Ascending aorta (tissue), 2 donors: ENCODE measurements at places on chromosomes 12 and 14. TPM values are rescaled to one million over a fixed set of nuclear protein-coding genes. Genes with fewer than 3 reads are reported as not detected.
A peak's percentile ranks its signal among the peaks of the same experiment; 100 is the strongest.

The RNASE7 gene
- total RNA-seq: not detected

The POU6F1 gene
- total RNA-seq: 24.7 TPM

The FOXM1 gene
- total RNA-seq: not detected

DNA sequence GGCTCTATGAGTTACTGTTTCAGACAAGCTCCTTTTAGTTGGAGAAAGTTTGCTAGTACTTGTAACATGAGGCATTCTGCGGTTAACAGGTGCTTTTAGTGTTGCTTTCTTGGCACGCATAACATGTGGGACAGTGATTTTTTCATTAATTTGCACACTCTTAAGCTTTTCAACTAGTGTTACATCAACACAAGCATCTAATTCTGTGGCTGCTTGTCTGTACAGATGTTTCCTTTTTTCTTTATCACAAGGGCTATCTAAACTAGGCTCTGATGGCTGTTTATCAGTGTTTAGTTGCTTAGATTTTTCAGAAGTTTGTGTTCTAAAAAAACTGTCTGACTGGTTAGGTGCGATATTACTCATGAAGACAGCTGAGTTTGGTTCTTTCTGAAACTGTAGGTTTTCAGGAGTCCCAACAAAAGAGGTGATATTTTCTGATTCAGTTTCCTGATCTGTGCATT, 120.1 kb downstream of the RALGAPA1 start:
- H3K4me1 ChIP-seq: no peaks in the 10 kb centered on the region
- DNase-seq: no peak
- no peak overlapping the region for H3K4me3 ChIP-seq
- no peaks in the 10 kb centered on the region for H3K27me3 ChIP-seq
- no peak overlapping the region for H3K27ac ChIP-seq

DNA sequence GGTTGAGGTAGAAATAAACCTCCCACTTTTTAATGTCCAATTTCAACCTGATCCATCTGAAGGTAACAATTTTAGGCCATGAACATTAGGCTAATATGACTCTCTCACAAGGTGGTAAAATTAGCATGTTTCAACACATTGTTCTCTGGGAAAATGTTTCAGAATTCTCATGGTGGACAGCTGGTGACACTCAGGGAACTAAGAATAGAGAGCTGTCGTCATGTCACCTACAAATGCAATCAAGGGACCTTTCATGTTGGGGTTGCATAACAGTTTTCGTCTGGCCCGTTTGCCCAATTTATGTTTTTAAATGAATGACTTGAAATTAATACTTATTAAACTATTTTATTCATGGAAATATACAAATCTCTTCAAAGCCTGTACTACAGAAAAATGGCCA, 180.7 kb upstream of the PRICKLE1 start:
- no peaks in the 10 kb centered on the region for H3K36me3 ChIP-seq
- H3K27ac ChIP-seq: no peak overlapping the region
- H3K4me1 ChIP-seq: no peaks in the 10 kb centered on the region
- no peaks in the 10 kb centered on the region for H3K27me3 ChIP-seq

DNA sequence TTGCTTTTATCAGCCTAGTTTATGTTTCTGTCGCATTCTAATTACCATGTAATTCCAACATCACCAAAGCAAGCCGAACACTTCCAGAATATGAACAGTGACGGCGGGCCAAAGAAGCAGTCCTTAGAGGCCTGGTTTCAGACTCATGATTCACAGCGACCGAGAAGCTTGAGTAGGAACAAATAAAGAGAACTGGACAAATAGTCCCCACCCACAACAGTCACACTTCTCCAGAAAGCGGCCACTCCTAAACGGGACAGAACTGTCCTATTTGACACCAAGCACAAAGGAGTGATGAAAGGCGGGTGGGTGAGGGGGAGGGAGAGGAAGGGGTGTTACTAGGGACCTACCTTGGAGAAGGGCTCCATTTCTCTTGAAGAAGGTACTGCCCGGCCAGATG, 136.4 kb downstream of the FOXN3 start:
- H3K4me1 ChIP-seq: peaks cover 19% of the 10 kb centered on the region
- peak; percentile 28 for DNase-seq
- H3K27me3 ChIP-seq: no peaks in the 10 kb centered on the region

GRCh38 chr14:65219353-65219752, 117.0 kb upstream of the MAX start:
- H3K4me3 ChIP-seq: no peak overlapping the region
- H3K4me1 ChIP-seq: no peaks in the 10 kb centered on the region
- DNase-seq: no peak
- no peaks in the 10 kb centered on the region for H3K36me3 ChIP-seq
- H3K27me3 ChIP-seq: no peaks in the 10 kb centered on the region

DNA sequence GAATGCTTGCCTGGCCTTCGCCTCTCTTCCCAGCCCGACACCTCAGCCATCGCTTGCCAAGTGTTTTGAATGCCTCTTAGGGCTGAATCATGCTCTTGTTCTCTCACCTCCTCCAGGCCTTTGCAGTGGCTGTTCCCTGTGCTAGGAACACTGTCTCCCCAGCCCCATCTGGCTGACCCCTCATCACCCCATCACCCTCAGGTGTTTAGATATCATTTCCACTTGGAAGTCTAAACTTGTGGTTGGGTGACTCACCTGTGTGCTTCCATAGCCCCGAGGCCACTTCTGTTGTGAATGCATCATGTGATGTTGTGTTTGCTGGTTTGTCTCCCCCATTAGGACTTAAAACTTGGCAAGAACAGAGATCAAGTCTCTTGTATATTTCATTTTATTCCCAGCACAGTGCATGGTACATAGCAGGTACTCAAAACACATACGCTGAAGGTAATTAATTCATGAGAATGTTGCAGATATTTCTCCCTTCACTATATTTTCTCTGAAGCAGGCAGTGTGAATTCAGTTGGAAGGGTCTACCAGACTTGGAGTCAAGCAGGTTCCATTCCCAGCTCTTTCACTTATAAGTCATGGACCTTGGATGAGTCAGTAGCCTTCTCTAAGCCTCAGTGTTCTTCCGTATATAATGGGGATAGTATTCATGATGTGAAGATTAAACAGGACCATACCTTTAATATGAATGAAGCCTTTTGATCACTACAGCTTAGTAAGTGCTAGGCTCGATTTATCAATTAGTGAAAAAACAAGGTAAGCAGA, 67.8 kb downstream of the HRK start:
- H3K27ac ChIP-seq: no peak overlapping the region
- H3K36me3 ChIP-seq: no peaks in the 10 kb centered on the region
- no peak overlapping the region for H3K4me3 ChIP-seq
- peaks cover 5% of the 10 kb centered on the region for H3K4me1 ChIP-seq
- no peak for DNase-seq

GRCh38 chr12:122123051-122123760, 44.6 kb downstream of the MLXIP start:
- no peaks in the 10 kb centered on the region for H3K27me3 ChIP-seq
- no peak overlapping the region for H3K27ac ChIP-seq
- H3K36me3 ChIP-seq: peaks cover 9% of the 10 kb centered on the region
- no peak overlapping the region for H3K4me3 ChIP-seq

DNA sequence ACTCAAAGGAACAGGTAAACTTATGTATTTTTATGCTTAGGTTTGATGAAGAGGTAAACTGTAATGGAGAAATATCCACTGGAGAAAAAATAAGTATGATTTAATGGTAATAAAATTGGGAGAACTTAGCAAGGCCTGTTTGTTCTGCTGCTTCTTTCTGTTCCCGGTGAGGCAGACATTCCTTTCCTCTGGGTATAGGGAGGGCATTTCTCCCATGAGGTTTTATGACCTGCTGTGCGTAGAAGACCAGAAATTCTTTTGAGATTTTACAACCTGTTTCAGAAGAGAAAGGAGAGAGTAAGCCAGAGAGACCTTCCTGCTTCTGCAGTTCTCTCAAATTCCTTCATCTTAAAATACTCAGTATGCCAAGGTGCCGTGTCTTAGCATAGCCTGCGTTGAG, 139.4 kb upstream of the RMST start:
- no peaks in the 10 kb centered on the region for H3K4me1 ChIP-seq
- H3K27me3 ChIP-seq: no peaks in the 10 kb centered on the region
- no peaks in the 10 kb centered on the region for H3K36me3 ChIP-seq
- no peak overlapping the region for H3K4me3 ChIP-seq

GRCh38 chr12:58169826-58170225, 228.5 kb downstream of the ATP23 start:
- no peak overlapping the region for H3K4me3 ChIP-seq
- no peaks in the 10 kb centered on the region for H3K27me3 ChIP-seq
- H3K36me3 ChIP-seq: no peaks in the 10 kb centered on the region
- no peak for DNase-seq
- no peak overlapping the region for H3K27ac ChIP-seq

GRCh38 chr14:74618078-74618952, 6.3 kb upstream of the LTBP2 start:
- peaks cover 64% of the 10 kb centered on the region for H3K4me1 ChIP-seq
- peak; percentile 22 for DNase-seq
- no peak overlapping the region for H3K4me3 ChIP-seq
- peak overlapping the region; percentile 93 for H3K27ac ChIP-seq
- H3K27me3 ChIP-seq: no peaks in the 10 kb centered on the region

GRCh38 chr14:101195309-101195901, 291.9 kb upstream of the RTL1 start:
- H3K36me3 ChIP-seq: no peaks in the 10 kb centered on the region
- no peaks in the 10 kb centered on the region for H3K27me3 ChIP-seq
- no peaks in the 10 kb centered on the region for H3K4me1 ChIP-seq
- H3K4me3 ChIP-seq: no peak overlapping the region

- H3K4me1 ChIP-seq: no peaks in the 10 kb centered on the region
- no peak overlapping the region for H3K4me3 ChIP-seq
- no peaks in the 10 kb centered on the region for H3K36me3 ChIP-seq
Observed at GRCh38 chr14:87109271-87109670, 883.7 kb downstream of the GALC start.

GRCh38 chr12:49283541-49284429, 11.2 kb upstream of the PRPH start:
- H3K36me3 ChIP-seq: no peaks in the 10 kb centered on the region
- H3K4me3 ChIP-seq: no peak overlapping the region
- no peaks in the 10 kb centered on the region for H3K27me3 ChIP-seq
- DNase-seq: no peak
- no peaks in the 10 kb centered on the region for H3K4me1 ChIP-seq

GRCh38 chr14:89869606-89870005, 84.9 kb downstream of the EFCAB11 start:
- DNase-seq: no peak
- H3K27ac ChIP-seq: no peak overlapping the region
- H3K4me3 ChIP-seq: no peak overlapping the region
- H3K36me3 ChIP-seq: no peaks in the 10 kb centered on the region

DNA sequence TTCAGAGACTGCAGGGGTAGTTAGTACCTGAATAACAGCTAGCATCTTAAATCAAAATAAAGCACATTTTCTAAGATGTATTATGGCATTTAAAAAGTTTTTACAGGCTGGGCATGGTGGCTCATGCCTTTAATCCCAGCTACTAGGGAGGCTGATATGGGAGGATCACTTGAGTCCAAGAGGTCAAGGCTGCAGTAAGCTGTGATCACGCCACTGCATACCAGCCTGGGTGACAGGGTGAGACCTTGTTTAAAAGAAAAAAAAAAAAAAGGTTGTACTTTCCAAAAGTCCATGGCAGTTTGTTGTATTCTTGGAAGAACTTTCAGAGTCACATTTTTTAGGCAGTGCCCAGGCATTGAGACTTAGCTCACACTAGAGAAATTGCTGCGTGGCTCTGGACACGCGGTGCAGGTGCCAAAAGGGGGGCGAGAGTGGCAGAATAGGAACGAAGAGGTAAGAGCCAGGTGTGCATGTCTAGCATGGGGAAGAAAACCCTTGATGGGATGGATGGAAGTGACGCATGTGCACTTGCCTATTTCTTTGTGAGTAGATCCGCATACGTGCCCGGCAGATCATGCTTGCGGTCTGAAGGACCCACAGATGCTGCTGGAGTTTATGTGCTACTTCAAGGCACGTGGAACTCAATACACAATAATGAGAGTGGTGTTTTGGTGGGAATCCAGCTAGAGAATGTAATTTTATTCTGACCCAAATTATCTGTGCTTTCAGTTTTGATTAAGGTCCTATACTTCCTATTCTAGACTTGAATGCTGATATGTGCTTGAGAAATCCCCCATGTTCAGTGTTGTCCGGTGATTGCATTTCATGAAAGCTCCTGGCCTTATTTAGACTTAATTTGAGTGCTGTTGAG, 11.9 kb downstream of the ANKRD13A start:
- H3K4me1 ChIP-seq: no peaks in the 10 kb centered on the region
- H3K36me3 ChIP-seq: peaks cover 33% of the 10 kb centered on the region
- H3K27ac ChIP-seq: no peak overlapping the region

- no peak for DNase-seq
- H3K36me3 ChIP-seq: no peaks in the 10 kb centered on the region
- peaks cover 14% of the 10 kb centered on the region for H3K27me3 ChIP-seq
- H3K27ac ChIP-seq: no peak overlapping the region
- H3K4me3 ChIP-seq: no peak overlapping the region
Observed at GRCh38 chr12:120646044-120646443, 5.6 kb downstream of the CABP1 start.

DNA sequence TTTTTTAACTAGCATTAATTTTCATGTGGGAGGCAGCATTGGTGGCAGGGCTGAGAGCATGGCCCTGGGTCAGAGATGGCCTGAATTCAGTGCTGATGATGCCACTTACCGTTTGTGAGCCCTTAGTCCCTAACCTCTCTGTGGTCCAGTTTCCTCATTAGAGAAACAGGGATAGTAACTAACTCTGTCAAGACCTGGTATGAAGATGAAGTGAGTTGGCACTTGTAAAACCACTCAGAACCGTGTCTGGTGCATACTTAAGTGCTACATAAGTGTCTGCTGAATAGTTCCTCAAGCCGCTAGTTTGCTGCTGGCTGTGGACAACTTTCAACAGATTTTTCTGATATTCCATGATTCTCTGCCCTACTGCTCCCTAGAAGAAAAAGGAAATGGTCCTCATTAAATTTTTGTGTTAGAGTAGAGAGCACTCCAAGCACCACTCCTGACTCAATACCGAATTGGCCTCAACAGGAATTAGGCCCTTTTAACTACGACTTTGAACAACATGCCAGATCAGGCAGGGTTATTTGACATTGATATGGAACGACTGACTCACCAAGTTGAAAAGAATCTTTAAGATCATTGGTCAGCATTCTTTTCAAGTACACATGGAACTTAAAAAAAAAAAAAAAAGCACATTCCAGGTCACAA, 250.2 kb downstream of the ANO2 start:
- H3K27me3 ChIP-seq: no peaks in the 10 kb centered on the region
- H3K27ac ChIP-seq: no peak overlapping the region
- no peaks in the 10 kb centered on the region for H3K36me3 ChIP-seq
- H3K4me1 ChIP-seq: no peaks in the 10 kb centered on the region
- H3K4me3 ChIP-seq: no peak overlapping the region
